ENCODE measurements at places on chromosomes 6 and 20.

- DNase-seq: no peak
Observed at GRCh38 chr6:106967936-106968555, 6.5 kb downstream of the CD24 start.

DNA sequence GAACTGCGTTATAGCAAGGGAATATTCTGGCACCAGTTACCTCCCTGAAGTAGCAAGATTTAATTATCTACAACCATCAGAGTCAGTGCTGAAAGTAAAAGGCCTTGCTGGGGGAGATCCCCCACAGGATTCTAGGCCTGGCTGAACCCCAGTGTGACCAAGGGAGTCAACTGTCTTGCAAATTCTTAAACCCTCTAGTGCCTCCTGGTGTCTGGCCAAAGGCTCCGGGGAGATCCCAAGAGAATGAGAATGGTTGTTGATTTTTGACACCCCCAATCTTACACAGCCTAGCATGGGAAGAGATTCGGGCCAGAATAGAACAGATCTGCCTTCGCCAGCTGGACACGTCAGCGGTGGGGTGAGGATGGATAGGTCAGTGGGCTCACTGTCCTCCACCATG is 179.4 kb downstream of the ERMARD start:
- no peak for DNase-seq

GRCh38 chr6:90497411-90497810 is 89.5 kb downstream of the MAP3K7 start:
- no peak for DNase-seq

DNA sequence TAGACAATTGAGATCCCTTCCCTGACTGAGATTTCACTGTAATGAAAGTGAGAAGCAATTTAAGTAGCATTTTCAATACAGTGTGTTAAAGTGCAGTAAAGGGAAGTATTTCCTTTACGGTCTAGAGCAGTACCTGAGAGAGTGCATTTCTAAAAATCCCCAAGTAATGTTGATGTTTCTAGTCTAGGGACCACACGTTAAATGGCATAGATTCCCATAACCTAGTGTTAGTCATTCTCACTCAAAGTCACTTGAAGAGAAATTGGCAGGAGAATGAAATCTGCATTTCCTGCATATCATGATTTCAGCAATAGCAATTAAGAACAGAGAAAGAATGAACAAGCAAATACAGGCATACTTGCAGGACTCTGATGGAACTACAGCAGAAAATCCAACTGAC is 67.9 kb downstream of the CGA start:
- no peak for DNase-seq

GRCh38 chr6:24228123-24228522 is 102.1 kb downstream of the NRSN1 start:
- no peak for DNase-seq

- no peak for DNase-seq
Observed at GRCh38 chr6:125858427-125859320, 67.9 kb downstream of the NCOA7 start.

- no peak for DNase-seq
Observed at GRCh38 chr6:31898383-31899011, 999 bp upstream of the EHMT2 start.

- DNase-seq: no peak
Observed at GRCh38 chr6:82353848-82354247, 9.8 kb upstream of the TPBG start.

DNA sequence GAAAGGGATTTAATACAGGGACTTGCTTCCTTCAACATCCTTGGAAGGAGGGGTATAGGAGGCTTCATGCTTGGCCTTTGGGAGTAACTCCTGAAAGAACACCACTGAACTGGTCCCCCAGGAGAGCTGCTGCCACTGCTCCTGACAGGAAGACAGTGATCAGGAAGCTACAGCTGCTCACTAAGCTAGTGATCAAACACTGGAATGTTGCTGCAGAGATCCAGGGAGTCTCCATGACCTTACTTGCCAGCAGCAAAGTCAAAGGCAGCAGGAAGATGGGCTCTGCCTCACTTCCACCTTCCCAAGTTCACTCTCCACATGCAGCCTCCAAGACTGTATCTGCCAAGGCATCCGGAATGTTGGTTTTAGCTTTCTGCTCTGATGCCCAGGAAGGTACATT is 31.8 kb downstream of the PIM1 start:
- no peak for DNase-seq

DNA sequence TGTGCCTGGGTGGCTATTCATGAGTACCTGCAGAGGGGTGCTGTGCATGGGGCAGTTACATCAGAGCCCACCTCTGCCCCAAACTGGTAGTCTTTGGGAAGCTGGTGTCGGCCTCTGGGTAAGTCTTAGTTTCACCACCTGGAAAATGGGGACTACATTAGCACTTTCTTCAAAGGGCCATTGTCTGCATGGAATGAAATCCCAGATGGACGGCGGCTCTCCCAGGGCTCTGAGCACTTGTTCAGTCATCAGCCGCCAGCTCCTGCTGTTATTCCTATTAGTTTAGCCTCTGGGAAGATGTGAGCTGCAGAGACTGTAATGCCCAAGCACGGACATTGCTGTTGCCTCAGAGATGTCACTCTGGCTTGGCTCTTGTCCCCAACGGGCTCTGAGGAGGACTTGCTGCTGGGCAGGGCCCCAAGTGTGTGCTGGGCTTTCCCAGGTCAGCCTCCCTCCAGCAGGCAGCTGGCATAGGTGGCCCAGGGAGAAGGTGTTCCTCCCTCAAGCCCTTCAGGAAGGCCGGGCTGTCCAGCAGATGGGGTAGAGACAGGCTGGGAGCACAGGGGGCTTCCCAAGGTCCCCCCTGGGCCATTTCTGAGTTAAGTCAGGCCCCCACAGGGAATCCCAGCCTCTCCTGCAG is 268.3 kb downstream of the TFAP2C start:
- DNase-seq: no peak

GRCh38 chr20:23404196-23404595 is 17.1 kb downstream of the NAPB start:
- DNase-seq: no peak

- no peak for DNase-seq
Observed at GRCh38 chr6:151760486-151760885, 47.0 kb upstream of the ESR1 start.

DNA sequence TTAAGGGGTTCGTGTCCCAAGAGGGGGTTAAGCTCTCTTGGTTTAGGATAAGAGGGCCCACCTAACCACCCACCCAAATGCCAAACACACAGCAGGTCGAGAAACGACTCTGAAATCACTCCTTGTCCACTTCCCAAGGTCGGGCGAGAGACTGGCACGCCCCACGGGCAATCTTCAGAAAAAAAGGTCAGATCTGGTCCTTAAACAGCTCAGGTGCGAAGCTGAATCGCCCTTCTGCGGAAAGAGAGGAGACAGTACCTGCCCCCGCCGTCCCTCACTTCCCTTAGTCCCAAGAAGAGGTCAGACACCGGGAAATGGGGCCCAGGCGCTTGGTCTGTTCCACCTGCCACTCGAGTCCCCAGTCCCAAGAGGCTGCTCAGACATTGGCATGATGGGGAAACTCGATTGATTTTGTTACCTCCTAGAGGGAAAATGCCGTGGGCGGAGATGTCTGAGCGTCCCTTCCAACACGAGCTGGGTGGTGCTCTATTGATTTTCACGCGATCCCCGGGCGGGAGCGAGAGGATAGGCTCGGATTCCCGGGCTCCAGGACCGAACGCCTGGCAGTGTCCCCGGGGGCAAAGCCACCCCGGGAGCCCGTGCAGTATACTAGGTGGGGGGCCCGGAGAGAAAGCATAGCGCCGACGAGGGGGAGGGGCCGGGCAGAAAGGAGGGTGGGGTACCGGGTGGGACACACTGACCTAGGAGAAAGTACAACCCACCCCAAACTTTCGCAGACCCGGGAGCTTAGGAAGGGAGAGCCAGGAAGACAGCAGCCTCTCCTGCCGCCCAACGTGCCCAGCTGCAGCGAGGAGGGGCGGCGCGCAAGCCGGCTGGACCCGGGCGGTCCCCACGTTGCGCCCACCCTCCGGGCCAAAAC is 1.1 kb upstream of the SAMD5 start:
- no peak for DNase-seq

GRCh38 chr6:4017834-4018170 is 61.1 kb downstream of the FAM217A start:
- DNase-seq: no peak

GRCh38 chr6:13795041-13795750 is 19.2 kb downstream of the MCUR1 start:
- peak; percentile 73 for DNase-seq

DNA sequence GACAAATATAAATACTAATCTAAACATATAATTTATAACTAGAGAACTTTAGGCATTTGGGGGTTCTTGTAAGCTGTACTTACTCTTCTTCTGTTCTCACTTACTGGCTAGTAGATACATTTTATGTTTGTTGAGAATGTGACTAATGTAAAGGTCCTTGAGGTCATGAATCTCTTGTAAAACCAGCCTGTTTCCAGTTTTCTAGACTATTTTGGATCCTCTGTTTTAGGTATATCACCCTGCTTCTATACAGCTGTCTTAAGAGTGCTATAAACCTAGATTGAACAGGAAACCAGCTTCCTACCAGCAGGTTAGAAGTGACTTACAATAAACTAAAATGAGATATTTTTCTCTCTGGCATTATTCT is 134.2 kb downstream of the PLCB4 start:
- DNase-seq: no peak

- no peak for DNase-seq
Observed at GRCh38 chr6:14016935-14017625, 92.3 kb downstream of the RNF182 start.

DNA sequence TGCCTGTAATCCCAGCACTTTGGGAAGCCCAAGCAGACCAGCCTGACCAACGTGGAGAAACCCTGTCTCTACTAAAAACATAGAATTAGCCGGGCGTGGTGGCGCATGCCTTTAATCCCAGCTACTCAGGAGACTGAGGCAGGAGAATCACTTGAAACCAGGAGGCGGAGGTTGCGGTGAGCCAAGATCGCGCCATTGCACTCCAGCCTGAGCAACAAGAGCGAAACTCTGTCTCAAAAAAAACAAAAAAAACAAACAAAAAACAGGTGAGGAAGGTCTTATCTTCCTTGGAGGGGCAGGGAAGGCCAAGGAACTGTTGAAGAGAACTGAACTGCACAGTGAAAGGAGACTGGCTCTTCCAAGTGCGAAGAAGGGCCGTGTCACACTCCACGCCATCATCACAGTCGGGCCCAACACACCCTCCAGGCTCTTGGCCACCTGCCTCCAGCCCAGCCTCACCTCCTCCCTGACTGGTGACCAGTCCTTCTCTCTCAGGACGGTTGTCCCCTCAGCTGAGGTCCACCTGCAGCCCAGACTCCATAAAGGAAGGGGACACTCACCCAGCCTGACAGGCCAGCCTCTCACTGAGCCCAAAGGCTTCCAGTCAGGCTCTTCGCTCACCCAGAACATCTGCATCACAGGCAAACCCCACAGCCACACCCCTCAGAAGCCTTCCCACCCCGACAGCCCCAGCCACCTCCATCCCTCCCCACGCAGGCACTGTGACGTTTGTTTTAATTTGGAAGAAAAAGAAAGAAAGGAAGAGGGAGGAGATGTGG is 4.1 kb downstream of the ZC3H12D start:
- DNase-seq: peak; percentile 26

DNA sequence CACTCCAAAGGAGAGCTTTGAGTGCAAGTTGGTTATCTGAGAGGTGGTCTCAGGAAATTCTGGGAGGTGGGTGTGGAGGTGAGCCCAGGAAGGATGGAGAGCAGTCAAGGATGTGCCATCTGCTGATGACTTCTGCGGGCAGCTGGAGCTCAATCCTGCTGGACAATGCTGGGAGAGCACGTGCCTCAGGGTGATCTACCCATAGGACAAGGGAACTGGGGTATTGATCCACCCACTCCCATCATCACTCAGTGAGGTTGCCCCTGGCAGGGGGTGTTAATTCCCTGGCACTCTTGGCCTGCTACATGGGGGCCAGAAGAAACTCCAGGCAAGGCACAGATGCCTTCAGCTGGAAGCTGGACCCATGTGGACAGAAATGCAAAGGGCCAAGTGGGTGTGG is 7.1 kb upstream of the ZBP1 start:
- no peak for DNase-seq

- no peak for DNase-seq
Observed at GRCh38 chr6:137775720-137776119, 91.3 kb upstream of the TNFAIP3 start.

DNA sequence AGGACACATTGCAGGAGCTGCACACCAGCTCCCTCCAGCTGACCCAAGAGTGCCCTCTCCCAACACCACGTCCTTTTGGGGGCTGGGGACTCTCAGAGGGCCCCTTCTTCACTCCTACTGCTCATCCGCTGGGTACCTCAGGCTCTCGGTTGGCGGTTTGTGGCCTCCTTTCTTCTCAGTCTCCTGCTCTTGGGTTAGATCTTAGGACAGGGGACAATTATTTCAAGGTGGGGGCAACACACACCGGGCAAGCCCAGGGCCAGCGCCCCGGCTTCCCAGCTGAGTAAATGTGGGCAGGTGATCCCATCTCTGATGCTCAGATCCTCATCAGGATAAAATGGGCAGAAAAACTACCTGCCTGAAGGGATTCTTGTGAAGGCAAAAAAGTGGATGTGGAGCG is 1.1 kb downstream of the TCF15 start:
- DNase-seq: no peak

- DNase-seq: no peak
Observed at GRCh38 chr6:112203577-112204349, 50.6 kb downstream of the LAMA4 start.

DNA sequence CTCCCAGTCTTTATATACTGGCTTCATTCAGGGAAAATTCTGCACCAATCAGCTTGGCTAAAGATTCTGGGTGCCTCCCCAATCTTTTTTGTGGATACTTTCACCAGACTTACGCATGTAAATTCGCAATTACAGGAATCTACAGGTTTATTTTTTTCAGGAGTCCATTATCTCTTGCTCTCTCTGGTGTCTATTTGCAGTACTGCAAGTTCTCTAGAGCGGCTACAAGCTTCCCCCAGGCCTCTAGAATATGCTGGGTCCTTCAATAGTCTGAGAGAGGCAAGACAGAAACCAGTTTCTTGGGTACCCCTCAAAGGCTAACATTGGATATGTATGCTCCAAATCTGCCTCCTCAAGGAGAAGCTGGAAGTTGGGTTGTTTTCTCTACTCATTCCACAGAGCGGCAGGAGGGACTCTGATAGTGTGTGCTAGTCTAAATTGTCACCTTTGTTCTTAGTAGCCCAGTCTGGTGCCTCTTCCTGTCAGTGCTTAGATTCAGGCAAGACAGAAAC is 58.5 kb downstream of the SUN5 start:
- DNase-seq: no peak

- no peak for DNase-seq
Observed at GRCh38 chr6:137743493-137743892, 123.6 kb upstream of the TNFAIP3 start.

GRCh38 chr20:45311589-45312211 is 3.6 kb upstream of the MATN4 start:
- peak; percentile 53 for DNase-seq

All from stimulated activated CD4-positive, alpha-beta T cell treated with anti-CD3 and anti-CD28 coated beads, TNF-alpha, amount 100 ng/mL, for 4 hours (primary cell).